ENCODE measurements at places on chromosomes 7 and 10.

DNA sequence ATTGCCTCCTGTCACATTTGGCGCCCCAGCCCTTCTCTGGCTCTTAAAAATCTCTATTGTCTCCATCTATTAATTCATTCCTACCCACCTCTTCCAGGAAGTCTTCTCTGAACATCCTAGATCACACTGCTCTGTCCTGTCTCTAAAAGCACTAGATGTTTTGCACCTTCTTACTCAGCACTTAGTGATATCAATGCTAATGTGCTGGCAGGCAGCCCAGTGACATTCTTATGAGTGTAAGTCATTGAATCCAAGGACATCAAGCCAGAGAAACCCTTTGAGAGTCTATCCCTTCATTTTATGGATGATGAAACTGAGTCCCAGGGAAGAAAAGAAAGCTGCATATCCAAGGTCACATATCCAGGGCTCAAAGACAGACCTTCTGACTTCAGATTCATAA, 48.3 kb upstream of the PAX2 start:
- no peak for DNase-seq

GRCh38 chr10:29112827-29113615, 175.8 kb upstream of the LYZL1 start:
- no peak for DNase-seq

DNA sequence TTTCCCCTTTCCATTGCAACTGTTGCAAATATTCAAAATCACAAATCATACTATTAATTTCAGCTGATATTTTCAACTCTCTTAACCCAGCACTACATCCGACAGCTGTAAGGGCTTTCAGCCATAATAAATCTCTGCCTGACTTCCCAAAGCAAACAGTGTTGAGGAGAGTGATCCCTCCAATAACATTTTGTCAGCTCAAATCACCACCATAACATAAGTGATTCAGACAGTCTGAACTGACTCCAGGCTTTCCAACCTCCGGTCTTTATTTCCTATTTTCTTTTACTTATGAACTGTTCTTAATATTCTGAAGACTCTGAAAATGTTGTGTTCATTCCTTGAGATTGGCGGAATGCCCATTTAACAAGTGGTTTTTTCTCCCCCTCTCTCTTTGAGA, 1085.9 kb downstream of the GATA3 start:
- no peak for DNase-seq

DNA sequence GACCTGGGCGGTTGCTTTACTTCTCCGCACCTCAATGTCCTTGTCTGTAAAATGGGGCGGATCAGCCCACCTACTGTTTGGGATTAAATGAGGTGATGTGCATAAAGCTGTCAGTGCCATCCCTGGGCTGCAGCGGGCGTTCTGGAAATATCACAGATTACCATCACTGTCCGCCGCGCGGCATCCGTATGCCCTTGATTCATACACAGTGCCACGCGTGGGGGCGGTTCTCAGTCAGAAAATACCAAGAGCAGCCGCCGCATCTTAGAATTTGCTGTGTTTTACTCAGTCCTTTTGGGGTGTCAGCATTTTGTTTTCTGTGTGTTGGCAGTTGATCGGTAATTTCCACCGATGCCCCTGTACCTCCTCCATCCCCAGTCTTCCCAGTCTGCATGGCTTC, 338.8 kb downstream of the DPP6 start:
- DNase-seq, result no peak

DNA sequence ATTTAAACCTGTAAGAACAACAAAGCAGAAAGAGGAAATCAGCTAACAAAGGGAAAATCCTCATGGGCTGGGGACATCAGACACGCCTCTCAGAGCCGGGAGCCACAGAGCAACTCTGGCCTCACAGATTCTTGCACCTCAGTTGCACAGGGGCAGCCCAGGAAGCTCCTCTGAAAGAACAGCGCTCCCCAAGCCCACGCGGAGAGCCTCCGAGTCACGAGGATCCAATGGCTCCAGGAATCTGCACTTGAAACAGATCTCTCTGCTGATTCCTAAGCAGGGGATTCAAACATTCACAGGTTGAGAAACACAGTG, 213.2 kb upstream of the MGMT start:
- DNase-seq, result no peak

GRCh38 chr10:112793202-112793921, 156.7 kb upstream of the TCF7L2 start:
- no peak for DNase-seq

DNA sequence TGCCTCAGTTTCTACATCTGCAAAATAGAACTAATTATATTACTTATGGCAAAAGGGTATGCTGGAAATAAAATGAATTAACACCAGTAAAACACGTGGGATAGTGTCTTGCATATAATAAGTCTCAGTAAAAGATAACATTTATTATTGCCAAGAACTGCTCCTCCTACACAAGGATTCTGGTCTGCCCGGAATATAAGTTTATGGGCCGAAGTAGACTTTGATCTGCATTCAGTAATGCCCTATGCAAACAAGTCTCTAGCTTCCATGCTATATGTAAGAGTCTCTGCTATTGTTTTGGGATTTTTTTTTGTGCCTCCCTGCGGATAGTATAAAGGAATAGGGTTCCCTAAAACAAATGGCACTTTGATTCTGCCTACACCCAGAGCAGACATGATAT, 125.6 kb upstream of the SLC26A5 start:
- DNase-seq, result no peak

- DNase-seq, result no peak
Observed at GRCh38 chr7:34727464-34727995, 69.5 kb downstream of the NPSR1 start.
